ENCODE measurements at places on chromosomes 12 and 14.

DNA sequence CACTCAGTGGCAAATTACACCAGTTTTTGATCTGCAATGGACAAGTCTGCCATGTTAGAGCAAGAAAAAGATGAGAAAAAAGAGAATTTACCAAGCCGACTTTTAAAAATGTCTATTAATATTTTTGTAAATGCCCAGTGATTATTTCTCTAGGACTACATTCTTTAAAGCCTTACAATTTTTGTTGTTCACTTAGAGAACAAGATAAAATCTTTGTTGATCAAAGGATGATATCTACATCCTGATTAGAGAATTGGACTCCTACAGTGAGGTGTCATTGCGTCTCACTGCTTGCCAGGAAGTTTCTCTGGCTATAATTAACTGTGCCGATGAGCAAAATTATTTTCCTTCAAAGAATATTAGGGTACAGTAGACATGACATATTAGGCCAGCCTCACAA lies 1.7 kb upstream of the CFAP54 start:
- DNase-seq: no peak

DNA sequence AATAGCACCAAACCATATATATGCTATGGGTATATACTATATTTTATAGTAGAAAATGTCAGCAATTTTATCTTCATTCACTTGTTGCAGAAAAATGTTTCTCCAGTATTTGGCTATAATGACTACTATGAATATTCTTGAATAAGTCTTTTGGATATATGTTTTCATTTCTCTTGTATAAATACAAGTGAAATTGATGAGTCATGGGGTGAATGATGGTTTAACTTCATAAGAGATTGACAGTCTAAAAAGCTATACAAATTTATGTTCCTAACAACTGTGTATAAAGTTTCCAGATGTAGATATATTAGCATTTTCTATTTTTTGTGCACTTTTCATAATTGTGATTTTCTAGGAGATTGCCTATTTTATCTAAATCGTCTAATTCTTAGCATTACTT lies 714.8 kb downstream of the TRHDE start:
- no peak for DNase-seq

GRCh38 chr12:124416516-124417395 lies 121.9 kb downstream of the RFLNA start:
- DNase-seq: no peak

DNA sequence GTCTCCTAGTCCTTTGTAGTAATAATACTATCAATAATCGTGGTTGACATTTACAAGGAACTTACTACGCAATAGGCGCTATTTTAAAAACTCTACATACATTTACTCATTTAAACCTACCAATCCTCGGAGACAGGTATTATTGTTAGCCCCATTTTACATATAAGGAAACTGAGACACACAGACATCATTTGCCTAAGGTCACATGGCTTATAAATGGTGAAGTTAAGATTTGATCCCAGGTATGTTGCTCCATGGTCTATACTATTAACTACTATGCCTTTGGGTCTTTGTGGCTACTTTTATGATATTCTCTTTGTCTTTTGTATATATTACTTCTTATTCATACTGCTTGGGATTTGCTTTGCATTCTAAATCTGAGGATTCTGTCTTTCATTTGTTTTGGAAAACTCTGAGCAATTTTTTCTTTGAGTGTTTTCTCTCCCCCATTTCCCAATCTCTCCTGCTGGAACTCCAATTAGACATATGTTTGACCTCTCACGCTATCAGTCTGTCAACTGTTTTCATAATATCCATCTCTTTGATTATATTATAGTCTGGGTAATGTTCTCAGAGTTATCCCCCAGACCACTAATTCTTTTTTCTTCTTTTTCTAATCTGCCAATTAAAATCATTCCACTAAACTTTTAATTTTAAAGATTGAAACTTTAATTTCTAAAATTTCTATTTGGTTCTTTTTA lies 10.9 kb downstream of the NT5DC3 start:
- no peak for DNase-seq

GRCh38 chr12:52171950-52172512 lies 19.8 kb downstream of the KRT80 start:
- DNase-seq: no peak

DNA sequence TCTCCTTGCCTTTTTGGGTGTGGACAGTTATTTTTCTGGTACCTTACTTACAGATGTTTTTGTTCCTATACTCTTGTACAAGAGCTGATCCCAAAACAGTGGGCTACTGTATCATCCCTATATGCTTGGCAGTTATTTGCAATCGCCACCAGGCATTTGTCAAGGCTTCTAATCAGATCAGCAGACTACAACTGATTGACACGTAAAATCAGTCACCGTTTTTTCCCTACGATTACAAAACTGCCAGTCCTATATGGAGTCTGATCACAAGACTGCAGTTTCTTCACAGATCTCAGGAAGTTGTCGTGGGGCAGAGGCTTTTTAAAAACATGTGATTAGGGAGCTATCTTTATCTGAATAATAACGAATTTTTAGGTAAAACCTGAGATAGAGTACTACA lies 1.3 kb downstream of the LYSET start:
- no peak for DNase-seq

GRCh38 chr14:92646952-92647796 lies 101.3 kb downstream of the LGMN start:
- DNase-seq: no peak
